ENCODE measurements at places on chromosomes 2 and 18. TPM values are rescaled to one million over a fixed set of nuclear protein-coding genes. Genes with fewer than 3 reads are reported as not detected.

Gene SKOR2
- not detected for polyA plus RNA-seq

Gene ACVR1C
- 0.04 TPM for polyA plus RNA-seq

Gene HOXD1
- not detected for polyA plus RNA-seq

Gene NAT8
- not detected for polyA plus RNA-seq

Gene LRRTM4
- not detected for polyA plus RNA-seq

Gene POLE4
- 50.2 TPM for polyA plus RNA-seq

Gene UGT1A5
- not detected for polyA plus RNA-seq

Gene GDF7
- 0.01 TPM for polyA plus RNA-seq

Gene CAD
- 23.4 TPM for polyA plus RNA-seq

Gene MYL1
- not detected for polyA plus RNA-seq

Gene RFTN2
- polyA plus RNA-seq: 5.2 TPM

- no peak for DNase-seq
These were observed 101.8 kb upstream of the RPE start for GRCh38 chr2:209900638-209901037.

- no peak for DNase-seq
These were observed 88.3 kb downstream of the NFATC1 start for GRCh38 chr18:79483971-79484491.

DNA sequence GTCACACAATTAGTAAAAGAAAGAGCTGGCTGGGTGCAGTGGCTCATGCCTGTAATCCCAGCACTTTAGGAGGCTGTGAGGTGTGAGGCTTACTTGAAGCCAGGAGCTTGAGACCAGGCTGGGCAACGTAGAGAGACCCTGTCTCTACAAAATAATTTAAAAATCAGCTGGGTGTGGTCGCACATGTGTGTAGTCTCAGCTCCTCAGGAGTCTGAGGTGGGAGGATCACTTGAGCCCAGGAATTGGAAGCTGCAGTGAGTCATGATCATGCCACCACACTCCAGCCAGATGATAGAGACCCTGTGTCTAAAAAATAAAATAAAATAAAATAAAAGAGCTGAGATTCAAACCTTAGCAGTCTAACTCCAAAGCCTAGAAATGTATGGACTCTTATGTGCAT lies 39.0 kb upstream of the NEDD4L start:
- no peak for DNase-seq

DNA sequence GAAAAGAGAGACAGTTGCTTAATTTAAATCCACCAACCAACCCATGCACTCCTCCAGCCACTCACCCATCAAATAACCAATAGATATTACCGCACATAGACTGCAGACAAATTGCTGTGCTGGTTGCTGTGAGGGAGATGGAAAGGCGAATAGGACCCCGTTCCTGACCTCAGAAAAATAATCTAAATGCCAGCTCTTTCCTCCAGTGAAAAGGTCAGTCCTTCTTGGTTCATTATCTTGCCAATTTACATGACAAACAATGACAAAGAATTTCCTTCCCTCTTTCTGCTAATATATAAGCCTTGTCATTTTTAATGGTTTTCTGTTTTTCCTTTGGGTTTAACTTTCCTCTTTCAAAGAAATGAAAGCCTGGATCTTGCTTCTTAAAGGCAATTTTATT lies 61.6 kb downstream of the MEP1B start:
- DNase-seq: no peak

DNA sequence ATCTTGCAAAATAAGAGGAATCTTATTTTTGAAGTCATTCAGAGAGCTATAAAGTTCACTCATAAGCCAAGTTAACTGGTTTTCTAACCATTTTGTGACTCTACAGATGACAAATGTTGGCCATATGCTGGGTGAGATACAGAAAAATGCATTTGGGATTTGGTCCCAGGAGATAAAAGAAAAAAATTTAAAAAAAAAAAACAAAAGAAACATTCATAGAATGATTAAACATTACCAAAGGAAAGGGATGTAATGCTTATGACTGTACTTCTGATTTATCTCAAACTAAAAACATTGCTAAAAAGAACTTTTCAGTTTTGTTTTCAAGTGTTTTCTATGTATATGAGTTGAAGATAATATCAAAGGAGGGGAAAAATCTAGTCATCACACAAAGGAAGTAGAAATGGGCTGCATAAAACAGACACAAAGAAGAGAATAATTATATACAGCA lies 43.1 kb downstream of the PELI1 start:
- DNase-seq: no peak

DNA sequence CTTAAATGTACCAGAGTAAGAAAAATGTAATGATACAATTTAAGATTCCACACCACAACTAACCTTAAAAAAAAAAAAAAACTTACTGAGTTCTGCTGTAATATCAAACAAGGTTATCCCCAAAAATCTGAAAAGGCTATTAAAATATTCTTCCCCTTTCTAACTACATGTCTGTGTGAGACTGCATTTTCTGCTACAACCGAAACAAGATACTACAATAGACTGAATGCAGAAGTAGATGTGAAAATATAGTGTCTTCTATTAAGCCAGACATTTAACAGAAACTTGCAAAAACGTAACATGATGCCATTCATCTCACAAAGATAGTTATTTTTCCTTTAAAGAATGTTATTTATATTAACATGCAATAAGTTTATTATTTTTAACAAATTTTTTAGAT lies 16.2 kb downstream of the SS18 start:
- DNase-seq: no peak

DNA sequence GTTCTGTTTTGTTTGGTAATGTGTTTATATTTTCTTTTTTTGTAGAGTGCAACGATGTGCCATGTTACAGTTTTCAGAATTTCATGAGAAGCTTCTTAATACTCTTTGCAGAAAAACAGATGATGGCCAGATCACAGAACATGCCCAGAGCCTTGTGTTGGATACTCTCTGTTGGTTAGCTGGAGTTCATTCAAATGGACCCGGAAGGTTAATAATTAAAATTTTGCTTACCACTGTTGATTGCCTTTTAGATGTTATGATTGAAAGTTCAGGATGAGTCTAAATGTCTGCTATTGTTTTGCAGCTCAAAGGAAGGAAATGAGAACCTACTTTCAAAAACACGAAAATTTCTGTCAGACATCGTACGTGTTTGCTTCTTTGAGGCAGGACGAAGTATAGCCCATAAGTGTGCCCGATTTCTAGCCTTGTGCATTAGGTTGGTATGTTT lies 85.2 kb downstream of the BIRC6 start:
- no peak for DNase-seq

- no peak for DNase-seq
These were observed 253.5 kb downstream of the DYSF start for GRCh38 chr2:71706836-71707235.
